ENCODE measurements at places on chromosomes 2 and 18.

DNA sequence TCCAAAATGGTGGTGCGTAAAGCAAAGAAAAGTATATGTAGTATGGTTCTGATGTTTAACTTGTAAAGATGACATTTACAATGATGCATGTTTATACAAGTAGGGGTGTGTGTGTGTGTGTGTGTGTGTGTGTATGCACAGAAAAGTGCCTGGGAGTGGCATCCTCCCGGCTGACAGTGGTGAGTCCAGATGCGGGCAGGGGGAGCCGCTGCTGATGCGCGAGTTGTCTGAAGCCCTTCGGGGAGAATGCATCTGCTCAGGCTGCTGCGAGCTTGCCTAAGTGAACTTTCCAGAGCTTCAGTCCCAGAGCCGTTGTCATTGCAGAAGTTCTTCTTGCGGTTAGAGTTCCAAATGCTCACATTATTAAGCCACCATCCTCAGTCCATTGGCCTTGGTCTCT is 429.7 kb upstream of the HS6ST1 start:
- no peak for DNase-seq

- no peak for DNase-seq
Measured at GRCh38 chr18:45617284-45617683, 2.0 kb downstream of the SLC14A2 start.

DNA sequence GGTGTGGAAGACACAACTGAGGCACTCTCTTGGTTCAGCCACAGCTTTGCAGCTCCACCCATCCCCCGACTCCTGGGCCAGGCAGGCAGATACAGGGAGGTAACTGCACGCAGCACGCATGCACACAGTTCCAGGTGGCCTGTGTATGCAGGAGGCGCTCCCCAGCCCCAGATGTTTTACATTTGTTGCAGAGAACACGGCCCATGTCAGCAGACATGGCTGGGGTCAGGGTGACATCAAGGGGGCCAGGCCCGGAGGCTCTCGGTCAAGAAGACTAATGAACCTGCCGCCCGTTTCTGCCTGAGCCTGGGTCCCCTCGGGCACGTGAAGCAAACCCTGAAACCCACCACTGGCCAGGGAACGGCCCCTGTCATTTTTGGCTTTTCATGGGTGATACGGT is 57.3 kb downstream of the TWIST2 start:
- DNase-seq, result no peak

DNA sequence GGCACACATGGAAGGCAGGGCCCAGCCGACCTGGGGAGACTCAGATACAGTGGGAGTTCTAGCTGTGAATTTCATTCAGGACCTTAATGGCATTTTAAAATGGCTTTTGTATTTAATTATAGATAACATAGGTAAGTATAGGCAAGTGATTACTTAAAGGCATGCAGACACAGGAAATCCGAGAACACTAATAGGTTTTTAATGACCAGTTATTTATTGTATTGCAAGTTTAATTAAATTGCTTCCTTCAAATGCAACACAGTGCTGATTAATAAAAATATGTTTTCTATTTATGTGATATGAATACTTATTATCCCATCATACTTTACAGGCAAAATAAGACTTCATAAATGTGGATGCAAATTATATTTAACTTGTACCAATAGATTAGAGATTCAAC is 19.7 kb upstream of the SH3RF3 start:
- DNase-seq, result no peak

DNA sequence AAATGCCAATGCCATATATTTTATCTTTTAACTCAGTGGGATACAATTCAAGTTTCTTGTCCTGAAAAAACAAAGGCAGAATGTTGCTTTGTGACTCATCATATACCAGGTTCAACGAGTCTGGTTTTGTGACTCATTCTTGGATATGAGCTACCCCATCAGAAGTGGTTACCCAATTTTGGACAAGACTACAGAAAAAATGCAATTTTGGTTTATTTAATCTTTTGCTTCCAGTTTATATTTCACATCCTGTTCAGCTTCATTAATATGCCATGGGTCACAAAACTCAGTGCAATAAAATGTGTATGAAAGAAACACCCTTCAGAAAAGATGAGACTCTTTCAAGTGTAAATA is 25.0 kb downstream of the FN1 start:
- no peak for DNase-seq

DNA sequence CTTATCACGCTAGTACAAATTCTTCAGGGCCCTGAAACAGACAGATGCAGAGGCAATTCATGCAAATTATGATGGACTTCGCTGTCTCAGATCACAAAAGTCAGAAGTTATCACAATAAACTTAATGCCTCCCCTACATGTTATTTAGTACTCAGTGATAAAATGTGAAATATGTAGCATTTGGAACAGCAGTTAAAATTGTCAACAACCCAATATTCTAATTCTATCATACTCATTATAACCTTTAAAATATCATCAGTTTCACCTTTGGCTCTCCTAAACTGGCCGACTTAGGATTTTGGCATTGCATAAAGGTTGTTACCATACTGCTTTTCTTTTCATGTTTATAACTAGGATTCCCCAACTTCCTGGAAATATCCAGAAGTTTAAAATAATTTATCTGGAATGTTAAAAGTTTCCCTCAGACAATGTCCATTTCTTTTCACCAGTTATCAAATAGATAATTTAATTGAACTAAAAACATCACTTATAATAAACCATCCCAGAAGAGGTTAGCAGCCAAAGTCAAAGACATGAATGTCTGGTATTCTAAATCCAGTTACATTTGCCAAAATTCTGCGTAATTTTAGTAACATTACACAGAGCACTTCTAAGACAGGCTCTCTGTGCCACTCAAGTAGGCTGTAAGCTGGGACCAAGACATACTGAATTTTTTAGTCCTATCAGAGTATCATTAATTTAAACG is 239.8 kb downstream of the RBM43 start:
- DNase-seq, result no peak

DNA sequence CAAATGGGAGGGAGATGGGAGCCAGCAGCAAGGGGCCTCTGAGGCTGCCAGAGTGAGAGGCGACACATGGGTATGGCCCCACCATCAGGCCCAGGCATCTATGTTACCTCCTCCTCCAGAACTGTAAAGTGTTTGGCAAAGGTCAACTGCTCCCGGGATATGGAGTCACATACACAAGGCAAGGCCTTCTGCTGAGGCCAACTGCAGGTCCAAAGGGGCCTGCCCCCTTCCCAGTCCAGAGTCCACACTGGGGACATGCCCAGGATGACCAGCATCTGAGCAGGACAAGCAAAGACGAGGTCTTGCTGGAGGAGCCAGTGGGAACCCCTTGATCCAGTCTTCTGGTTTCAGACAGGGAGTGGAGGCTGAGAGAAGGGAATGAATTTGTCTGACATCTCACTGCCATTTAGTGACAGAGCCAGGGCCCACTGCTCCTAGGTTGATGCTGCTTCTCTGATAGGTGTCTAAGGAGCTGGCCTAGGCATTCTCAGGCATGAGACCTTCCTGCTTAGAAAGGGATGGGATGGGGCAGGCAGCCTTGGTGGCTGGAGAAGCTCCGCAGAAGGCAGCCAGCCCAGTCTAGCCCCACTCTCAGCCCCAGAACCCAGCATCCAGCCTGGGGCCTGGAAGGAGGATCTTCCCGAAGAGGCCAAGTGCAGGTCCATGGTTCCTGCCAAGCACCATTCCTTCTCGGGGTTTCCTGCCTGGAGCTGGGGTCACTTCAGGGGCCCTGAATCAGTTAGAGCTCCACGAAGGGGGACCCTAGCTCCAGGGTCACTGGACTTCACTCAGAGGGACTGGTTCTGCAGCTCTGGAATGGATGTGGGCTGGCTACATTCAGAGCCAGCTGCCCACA is 26.4 kb downstream of the EMX1 start:
- DNase-seq, result no peak

DNA sequence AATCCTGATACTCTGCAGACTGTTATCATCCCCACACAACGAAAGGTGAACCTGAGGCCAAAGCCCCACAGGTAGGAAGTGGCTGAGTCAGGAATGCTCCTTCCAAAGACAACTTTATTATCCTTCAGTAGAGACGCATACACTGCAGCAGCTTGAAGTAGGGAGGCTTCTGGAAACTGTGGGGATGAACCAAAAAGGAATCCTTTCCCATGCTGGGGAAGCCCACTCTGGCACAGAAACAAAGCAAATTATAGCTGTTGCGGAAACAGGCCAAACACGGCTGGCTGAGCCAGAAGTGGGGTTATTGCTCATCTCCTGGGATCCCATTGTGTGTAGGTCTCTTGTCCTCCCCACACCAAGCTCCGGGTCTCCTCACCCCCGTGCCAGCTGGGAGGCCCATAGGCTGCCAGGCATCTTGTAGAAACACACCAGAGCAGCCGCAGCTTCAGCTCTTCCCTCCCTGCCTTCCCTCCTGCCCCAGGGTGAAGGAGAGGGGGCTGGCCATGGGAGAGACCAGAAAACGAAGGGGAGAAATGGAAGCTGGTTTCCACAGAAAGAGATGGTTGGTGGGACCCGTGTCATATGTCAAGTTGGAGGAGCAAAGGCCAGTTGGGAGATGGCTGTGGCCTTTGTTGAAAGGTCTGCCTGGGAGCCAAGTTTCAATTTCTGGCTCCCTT is 176.9 kb upstream of the NABP1 start:
- no peak for DNase-seq

DNA sequence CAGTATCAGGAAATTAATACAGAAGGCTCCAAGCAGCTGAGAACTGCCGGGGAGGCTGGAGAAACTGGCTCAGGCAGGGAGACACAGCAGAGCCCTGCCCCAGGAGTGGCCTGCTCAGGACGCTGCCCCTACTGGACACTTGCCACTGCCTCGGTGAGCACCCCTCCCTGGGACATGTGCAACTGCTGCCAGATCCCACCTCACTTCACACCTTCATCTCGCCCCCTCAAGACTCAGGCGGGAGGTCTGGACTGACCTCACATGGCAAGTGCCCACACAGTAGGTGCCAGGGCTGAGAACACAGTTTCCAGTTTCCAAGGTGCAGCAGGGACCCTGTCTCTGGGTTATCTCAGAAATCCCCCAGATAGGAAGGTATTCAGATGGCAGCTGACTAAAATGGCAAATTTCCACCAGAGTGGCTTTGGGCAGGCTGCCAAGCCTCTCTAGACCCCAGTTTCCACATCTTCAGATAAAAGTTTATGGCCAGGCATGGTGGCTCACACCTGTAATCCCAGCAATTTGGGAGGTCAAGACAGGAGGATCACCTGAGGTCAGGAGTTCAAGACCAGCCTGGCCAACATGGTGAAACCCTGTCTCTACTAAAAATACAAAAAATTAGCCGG is 33.7 kb upstream of the LBH start:
- DNase-seq, result no peak

GRCh38 chr18:477565-477964 is 22.9 kb downstream of the COLEC12 start:
- no peak for DNase-seq

DNA sequence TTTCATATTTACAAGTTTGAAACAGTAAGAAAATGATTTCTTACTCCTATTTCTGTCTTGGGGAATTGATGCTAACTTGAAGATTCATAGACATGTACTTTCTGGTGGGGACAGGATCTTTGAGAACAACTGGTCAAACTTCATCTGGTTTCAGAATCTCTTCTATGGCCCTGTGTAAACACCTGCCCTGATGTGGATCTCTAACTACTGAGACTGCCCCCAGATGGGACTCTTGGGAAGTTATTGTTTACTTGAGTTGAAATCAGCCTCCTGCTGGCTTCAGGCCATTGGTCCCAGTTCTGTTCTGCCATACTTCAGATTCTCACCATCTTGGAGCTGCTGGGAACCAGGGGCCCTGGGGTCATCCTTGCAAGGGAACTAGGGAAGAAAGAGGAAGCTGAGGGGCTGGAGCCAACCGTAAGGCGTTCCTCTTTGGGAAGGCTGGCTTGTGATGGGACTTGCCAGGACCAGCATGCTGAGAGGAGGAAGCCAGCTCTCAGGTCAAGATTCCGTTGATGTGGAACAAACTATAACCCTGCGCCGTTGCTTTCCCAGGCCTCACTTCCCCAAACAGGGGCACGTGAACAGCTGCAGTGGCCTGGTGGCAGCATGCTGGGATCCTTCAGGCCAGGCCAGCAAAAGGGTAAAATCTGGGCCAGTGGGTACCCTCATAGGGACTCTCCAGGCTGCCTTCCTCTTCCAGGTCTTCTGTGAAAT is 135.5 kb upstream of the CXCR4 start:
- DNase-seq, result no peak

GRCh38 chr18:33495278-33495677 is 54.8 kb upstream of the CCDC178 start:
- peak; percentile 20 for DNase-seq

- DNase-seq, result no peak
Measured at GRCh38 chr2:138104071-138104470, 139.8 kb downstream of the HNMT start.

DNA sequence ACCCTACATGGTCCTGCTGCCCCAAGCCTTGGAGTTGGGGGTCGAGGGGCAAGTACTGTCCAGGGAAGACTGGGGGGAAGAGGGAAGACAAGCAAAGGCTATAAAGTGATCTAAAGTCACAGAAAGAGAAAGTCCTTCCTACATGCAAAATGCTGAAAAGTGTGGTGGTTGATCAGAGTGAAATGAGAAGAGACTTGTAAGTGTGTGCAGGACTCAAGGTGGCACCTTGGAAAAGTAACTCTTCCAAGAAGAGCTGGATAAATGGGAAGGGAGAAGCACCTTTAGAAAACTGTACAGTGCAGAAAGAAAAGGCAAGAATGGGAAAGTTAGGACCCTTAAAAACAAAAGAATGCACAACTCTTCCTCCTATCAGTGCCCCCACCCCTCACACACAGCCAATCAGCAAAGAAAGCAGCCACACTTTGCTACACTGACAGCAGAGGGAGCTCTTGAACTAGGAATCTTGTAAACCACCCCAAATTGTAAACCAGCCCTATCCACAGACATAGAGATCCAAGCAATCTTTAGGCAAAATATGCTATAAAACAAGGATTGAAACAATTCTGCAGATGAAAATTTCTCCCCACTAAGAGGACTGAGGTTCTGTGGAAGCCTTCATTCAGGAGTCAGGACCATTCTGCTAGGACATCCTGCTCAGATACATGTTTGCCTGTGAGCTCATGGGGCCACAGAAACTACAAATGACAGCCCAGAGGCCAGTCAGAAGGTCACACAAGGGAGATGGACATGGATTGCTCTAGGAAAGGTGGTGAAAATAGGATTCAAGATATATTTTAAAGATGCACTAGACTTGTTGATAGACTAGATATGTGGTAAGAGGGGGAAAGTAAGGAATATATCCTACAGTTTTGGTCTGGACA is 146.4 kb downstream of the FTCDNL1 start:
- DNase-seq, result peak; percentile 23

DNA sequence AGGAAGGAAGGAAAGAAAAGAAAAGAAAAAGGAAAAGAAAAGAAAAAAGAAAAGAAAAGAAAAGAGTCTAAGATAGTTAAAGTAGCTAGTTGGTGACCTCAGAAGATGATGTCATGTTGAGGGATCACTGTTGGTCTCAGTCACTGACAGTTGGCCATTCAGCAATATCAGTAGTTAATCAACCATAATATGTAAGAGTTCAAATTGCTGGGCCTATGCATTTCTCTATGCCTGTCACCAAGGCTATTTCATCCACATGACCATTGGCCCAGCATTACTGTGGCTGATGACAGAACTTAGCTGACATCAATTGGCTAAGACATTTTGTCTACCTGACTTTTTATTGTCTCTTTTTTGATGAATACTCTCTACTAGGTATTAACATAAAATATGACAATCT is 435.5 kb upstream of the CRIM1 start:
- no peak for DNase-seq

Data from NCI-H1417 (cell line).